Activated naive CD4-positive, alpha-beta T cell treated with anti-CD3 and anti-CD28 coated beads, Interleukin-2, amount 50 U/mL, for 16 hours (primary cell): ENCODE measurements at places on chromosomes 2 and 18.

DNA sequence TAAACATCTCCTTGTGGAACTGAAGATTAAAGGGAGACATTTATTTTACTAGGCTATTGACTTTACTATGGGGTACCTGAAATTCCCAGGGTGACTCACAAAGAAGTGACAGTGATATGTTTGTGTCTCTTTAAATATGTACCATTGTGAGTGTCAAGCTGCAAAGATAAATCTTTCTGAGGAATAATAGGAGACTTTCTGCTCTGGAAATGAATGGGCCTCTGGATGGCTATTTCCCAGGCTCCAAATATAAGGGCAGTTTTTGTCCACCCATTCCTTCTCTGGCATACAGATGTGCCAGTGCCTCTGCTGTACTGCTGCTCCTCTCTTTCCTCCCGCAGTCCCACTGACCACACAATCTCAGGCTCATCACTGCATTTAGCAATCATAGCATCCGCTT, 586.4 kb upstream of the CNTNAP5 start:
- no peak for DNase-seq

DNA sequence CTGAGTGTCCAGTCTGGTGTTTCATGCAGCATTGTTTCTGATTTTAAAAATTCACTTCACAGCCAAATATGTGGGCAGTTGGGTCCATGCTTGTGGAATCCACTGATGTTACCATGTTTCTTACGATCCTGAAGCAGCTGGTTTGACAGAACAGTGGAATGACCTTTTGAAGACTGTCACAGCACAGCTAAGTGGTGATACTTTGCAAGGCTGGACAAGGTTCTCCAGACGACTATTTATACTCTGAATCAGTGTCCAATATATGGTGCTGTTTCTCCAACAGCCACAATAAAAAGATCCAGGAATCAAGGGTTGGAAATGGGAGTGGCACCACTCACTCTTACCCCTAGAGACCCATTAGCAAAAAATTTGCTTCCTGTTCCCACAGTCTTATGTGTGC, 577.4 kb upstream of the RAB6C start:
- DNase-seq, result no peak

DNA sequence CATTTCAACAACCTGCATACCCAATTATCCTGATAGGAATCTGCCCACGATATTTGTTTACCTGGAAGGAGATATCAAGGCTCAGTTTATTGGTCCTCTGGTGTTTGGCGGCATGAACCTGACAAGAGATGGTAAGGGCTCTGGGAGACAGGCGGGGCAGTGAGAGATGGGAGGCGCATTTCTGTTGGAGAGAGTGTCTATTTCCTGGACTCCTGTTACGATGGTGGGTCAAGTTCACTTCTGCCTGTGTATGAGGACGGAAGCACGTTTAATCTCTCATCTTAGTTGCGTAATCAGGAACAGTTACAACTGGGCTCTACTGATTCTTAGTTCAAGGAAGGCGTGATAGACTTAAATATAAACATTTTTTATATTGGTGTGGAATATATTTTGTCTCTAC, 8.9 kb downstream of the PDCL3 start:
- no peak for DNase-seq

DNA sequence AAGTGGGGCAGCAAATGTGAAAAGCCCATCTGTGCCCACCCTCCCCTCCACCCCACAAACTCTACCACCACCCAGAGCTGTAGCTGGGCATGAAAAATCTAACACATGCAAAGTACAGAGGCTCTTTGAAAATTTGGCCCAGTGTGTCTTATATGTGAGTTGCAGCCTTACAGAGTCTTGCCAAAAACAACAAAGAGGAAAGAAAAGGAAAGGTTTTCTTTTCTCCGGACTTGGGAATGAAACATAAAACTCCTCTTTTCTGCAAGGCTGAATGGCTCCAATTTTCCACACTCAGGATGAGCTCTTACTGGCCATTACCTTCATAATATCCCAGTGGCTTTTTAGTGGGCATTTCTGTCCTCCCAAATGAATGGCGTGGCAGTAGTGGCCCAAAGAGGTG, 27.9 kb upstream of the POU3F3 start:
- no peak for DNase-seq

DNA sequence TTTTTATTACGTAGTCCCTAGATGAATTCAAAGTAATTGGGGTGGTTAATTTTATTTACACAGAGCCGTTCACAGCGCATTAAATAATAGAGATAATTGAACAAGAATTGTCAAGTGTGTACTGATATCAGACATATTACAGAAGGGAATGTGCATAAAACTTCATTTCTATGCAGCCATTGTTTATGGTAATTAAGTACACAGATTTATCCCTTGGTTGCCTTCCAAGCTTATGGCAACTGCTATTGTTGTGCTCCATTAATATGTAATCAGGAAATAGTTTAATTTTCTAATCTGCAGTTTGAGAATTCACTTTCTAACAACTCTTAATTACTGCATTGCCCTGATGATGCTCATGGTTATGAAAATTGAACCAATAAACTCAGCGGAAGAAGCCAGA, 47.3 kb upstream of the OTX1 start:
- DNase-seq, result no peak

DNA sequence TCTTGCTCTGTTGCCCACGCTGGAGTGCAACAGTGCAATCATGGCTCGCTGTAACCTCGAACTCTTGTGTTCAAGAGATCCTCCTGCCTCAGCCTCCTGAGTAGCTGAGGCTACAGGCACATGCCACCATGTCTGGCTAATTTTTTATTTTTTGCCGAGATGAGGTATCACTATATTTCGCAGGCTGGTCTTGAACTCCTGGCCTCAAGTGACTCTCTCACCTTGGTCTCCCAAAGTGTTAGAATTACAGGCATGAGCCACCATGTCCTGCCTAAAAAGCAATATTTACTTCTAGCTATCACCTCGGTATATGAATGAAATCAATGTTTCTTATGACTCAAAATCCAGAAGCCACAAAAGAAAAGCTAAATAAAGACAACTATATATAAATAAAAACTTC, 2.2 kb downstream of the BUB1 start:
- DNase-seq, result no peak

GRCh38 chr2:54206596-54206995, 49.4 kb downstream of the TSPYL6 start:
- DNase-seq, result no peak

DNA sequence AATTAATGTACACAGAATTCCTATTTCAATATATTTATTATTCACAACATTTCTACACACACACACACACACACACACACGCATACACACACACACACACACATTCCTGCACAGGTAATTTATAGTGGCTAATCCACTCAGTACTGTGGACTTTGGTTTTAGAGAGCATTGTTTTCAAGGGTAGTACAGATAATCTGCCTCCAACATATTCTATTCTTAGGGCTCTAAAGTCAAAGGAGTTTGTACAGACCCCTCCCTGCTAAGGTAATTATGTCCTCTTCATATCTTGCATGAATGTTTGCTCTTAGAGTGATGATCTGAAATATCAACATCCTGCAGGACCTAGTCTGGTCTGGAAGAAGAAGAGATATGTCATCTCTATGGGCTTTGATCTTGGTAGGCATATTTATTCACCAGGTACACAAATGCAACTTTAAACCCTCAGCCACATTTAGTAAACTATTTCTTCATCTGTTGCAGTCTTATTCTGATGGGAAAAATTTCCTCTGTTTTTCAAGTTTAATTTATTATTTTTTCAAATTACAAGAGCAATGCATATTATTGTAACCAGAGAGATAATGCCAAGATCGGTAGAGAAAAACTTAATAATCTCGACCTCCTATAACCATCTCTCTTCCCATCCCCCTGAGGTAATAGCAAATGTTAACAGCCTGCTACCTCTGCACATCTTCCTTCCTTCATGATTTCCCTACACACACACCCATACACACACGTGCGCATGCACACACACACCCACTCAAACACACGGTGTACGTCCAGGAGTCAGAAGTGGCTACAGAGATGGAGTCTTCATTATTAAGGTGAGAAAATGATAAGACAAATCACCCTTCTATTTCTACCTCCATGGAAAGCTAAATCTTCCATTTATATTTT, 18.3 kb upstream of the POLE4 start:
- no peak for DNase-seq

DNA sequence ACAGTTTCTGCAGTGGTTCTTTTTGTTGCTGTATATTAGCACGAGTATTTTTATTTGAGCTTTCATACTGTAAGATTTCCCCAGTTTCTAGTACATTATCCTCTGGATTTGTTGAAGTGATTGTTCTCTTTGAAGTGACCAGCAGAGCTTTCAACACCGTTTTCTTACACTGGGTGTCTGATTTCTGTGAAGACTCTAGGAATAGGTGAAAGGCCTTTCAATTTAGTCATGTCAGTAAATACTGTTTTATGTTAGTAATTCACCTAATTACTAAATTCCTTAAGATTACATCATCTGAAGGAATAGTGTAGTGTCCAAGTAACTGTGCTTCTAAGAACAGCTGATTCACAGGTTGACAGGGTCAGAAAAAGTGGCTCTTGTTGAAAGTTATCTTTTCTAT, 2.3 kb downstream of the PPM1B start:
- no peak for DNase-seq

- DNase-seq, result no peak
These were observed 89.8 kb downstream of the INO80D start for GRCh38 chr2:205996161-205996560.

- no peak for DNase-seq
These were observed 230.5 kb downstream of the MYCN start for GRCh38 chr2:16170675-16171424.

DNA sequence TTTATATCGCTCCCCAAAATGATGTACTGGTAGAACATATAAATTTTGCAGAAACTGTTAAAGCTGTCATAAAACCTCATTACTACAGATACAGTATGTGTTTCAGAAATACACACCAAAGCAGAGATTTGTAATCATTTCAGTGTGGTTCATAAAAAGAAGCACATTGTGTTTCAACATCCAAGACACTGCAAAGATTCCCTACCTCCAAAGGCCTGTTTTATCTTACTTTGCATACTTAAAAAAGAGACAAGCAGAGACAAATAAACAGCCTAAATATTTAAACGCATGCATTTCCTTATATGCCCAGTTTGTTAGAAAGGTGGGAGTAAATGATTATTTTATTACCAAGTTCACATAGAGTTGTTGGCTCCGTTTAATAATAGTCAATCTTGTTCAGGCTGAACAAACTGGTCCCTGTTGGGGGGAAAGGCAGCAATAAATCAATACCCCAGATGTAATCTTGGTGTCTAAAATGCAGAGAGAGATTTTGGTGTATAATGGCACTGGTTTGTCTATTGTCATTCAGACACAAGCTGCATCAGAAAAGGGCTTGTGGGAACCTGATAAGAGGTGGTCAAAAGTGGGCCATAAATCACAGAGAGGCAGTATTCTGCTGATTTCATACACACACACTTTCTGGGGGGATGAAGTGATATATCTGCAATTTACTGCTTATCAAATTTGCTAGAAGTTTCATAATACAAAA, 321.4 kb upstream of the ETAA1 start:
- no peak for DNase-seq

- DNase-seq, result no peak
These were observed 126.2 kb upstream of the ZNF516 start for GRCh38 chr18:76621226-76621625.

GRCh38 chr2:17416884-17417391, 101.3 kb downstream of the RAD51AP2 start:
- no peak for DNase-seq

DNA sequence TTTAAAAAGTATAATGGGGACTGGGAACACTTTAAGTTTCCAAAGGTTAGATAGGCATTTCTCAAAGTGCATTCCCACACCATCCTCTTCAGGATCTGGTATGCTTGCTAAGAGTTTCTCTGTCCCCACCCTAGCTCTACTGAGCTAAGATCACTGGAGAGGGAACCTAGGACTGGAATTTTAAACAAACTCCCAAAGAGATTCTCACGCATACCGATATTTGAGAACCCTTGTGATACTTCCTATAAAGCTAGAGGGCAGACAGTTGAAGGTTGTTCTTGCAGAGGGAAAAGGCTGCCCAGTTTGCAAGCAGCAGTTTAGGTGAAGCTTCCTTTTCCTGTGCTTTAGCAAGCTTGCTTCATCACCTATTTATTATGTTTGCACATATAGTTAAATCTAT, 3.6 kb downstream of the CNRIP1 start:
- DNase-seq, result no peak

- DNase-seq, result no peak
These were observed 186.8 kb downstream of the BCL2 start for GRCh38 chr18:63132819-63133200.

DNA sequence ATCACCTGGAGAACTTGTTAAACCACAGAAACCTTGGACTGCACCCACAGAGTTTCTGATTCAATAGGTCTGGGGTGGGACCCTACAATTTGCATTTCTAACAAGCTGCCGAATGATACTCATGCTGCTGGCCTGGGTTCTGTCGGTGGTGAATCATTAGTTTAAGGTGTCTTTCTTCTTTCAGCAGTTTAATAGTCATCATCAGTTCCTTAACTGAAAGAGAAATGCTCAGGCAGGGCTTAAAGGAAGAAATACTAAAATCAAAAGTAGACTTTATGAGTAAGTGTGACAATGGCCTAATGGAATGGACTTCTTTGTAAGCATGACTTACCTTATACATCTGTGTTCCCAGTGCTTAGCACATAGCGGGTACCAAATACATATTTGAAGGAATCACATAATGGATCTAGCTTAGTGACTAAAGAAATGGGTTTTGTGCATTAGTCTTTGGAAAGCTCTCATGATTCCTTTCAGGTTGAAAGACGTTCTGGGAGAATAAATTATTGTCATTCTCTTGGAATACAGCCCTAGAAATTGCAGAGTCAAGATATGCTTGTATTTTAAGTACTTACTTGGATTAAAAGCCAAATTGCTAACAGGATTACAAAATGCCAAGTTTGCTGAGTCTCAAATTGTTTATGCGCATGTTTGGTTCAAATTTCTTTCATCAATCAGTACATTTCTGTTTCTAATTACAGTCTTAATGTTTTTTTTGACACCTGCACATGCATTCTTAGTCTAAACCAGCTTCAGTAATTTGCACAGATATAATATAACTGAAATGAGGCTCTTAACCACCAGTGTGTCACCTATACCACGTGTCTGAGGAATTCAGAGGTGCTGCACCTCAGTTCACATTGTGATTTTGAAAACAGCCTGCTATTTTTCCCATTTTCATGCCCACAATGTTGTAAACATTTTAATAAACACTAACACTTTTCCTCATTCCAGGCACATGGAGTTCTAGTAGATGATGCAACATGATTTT, 220.3 kb upstream of the NRP2 start:
- DNase-seq, result no peak

GRCh38 chr2:121359170-121359569, 74.2 kb upstream of the TFCP2L1 start:
- DNase-seq, result no peak

- DNase-seq, result no peak
These were observed 144.7 kb upstream of the ITGA4 start for GRCh38 chr2:181312515-181312927.
